AG09309 (cell line): ENCODE measurements at places on chromosomes 4 and X.

DNA sequence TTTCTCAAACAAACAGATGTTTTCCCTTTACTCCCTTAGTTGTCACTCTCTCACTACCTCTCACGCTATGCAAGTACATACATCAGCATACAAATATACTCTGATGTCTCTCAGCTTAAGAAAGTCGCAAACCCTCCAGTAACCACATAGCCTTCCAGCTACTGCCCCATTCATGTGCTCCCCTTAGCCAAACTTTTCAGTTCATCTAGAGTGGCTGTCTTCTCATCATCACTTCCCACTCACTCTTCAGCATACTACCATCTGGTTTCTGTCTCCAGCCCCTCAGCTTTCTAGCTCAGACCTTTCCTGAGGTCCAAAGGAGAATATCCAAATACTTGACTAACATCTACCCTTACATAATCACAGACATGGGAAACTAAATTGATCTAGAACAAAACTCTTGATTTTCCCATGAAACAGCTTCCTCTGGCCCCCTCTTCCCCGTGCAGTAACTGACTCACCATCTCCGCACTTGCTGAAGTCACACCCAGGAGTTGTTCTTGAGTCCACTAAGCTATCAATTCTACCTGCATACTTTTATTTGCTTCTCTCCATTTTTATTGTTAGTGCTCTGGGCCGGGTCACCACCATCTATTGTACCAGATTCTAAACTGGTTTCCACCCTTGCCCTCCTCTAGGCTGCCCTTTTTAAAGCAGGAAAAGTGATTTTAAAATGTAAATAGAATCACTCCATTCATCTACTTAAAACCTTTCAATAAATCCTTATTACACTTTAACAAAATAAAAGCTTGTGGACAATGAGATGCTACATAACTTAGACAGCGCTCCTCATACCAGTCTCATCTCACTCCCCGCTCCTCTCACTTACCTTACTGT lies 57.2 kb downstream of the CASP6 start:
- DNase-seq, result no peak

DNA sequence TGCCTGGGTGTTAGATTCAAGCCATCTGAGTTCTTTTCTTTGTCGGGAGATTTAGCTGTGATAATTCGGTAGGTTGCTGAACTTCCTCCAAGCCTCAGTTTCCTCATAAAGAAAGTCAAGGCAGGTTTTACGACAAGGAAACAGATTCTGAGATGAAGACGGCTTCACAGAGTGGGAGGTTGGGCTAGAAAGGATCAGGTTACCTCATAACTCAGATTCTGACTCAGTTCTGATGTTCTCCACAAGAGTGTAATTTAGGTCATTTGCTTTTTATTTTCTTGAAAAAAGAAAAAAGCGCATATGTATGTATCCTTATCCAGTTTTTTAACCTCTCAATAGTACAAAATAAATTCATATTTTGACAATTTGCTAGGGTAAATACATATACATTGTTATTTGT lies 47.2 kb upstream of the ELOVL6 start:
- no peak for DNase-seq

- no peak for DNase-seq
Observed at GRCh38 chrX:129755779-129756650, 17.2 kb downstream of the XPNPEP2 start.

DNA sequence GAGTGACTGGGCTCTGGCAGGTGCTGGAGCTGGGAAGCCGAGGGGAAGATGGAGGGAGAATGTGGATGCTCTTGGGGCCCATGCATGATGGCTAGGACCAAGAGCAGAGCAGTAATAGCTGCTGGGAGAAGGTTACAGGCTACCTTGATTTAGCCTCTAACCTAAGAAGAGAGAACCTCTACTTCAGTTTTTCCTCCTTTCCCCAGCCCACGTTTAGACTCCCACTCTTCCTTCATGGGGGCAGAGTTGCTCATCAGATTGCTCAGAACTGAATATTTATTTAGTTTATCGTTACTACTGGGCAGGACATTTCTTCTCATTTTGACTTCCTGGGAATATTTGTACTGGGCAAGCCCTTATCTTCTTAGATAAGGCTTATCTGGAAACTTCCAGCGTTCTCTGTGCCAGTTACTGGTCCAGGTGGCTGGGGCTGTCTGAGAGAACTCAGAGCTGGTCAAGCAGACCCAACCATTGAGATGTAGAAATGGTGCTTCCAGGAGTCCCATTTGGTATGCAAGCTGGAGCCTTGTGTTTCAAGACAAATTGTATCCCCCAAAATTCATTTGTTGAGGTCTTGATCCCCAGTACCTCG lies 442.9 kb upstream of the BOD1L1 start:
- no peak for DNase-seq

- DNase-seq, result no peak
Observed at GRCh38 chr4:181770971-181771370, 472.2 kb upstream of the TENM3 start.

GRCh38 chrX:94850811-94851210 lies 1176.8 kb downstream of the FAM133A start:
- no peak for DNase-seq

DNA sequence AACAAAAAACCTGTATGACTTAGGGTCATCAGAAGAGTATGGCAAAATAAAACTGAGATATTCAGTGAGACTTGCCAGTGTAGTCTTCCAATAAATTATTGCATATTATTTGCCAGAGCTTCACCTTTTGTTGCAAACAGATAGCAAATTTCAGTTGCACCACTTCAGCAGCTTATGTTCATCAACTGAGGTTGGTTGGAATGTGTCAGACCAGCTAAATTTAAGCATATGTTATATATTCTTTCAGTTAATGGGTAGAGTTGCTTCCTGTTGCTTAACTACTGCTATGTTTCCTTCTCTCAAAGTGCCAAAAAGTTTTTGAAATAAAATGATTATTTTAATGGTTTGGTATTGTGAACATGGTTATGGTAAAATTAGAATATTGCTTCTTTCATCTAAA lies 61.5 kb downstream of the GALNT7 start:
- no peak for DNase-seq

GRCh38 chrX:23515028-23515427 lies 152.3 kb upstream of the PRDX4 start:
- DNase-seq, result no peak

- DNase-seq, result no peak
Observed at GRCh38 chr4:89254847-89255246, 52.8 kb downstream of the GPRIN3 start.

DNA sequence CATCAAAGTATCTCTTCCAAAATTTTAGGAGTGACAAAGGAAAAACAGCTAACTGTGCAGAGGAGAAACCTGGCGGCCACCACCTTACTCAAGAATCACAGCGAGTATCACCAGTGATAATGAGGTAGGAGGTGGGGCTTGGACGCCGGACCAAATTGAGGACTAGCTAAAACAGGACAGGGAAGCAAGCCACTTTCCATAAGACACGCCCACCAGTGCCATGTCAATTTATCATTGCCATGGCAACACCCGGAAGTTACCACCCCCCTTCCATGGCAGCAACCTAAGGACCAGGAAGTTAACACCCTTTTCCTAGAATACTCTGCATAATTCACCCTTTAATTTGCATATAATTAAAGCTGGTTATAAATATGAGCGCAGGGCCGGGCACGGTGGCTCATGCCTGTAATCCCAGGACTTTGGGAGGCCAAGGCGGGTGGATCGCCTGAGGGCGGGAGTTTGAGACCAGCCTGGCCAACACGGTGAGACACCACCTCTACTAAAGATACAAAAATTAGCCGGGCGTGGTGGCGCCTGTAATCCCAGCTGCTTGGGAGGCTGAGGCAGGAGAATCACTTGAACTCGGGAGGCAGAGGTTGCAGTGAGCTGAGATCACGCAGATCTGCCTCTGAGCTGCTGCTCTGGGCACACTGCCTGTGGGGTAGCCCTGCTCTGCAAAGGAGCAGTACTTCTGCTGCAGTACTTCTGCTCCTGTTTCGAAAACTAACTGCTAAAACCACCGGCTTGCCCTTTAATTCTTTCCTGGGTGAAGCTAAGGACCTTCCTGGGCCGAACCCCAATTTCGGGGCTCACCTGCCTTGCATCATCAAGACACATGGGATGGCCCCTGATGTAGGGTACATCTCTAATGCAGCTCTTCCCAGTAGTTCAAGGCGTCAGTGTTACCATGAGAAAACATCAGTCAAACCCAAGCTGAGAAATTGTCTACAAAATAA lies 116.7 kb downstream of the HMX1 start:
- DNase-seq, result no peak

DNA sequence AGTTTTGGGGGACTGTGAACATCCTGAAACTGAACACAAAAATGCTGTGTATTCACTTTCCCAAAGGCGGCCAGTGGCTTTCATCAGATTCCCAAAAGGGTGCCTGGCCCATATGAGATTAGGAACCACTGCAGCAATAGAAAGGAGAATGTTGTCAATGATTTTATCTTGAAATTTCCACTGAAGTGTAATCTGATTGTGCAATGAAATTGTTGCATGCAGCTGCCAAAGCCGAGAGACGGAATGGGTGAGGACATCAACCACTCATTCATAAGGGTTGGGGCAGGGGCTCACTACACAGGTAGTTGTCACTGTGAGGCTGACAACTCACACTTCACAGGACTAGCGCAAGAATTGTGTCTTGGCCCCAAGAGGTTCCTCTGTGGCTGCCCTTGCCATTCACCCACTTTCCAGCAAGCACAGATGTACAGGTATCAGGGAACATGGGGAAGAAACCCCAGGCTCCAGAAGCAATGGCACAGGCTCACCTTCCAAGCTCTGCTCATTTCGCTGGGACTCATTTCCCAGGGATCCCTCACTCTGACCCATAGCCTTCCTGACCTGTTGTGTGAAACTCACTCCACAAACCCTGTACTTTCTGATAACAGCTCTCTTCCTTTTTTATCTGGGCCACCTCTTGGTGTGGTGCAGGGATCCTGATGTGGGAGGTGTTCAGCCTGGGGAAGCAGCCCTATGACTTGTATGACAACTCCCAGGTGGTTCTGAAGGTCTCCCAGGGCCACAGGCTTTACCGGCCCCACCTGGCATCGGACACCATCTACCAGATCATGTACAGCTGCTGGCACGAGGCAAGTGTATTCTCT lies 48.8 kb downstream of the BMX start:
- DNase-seq, result no peak

GRCh38 chrX:111511477-111511876 lies at the start of gene SERTM2:
SERTM2 (plus strand) TSS chrX:111511645; CDS start chrX:111518858, 7,213 bp downstream.
- DNase-seq, result no peak

- no peak for DNase-seq
Observed at GRCh38 chr4:525660-526059, 26.6 kb downstream of the PIGG start.

DNA sequence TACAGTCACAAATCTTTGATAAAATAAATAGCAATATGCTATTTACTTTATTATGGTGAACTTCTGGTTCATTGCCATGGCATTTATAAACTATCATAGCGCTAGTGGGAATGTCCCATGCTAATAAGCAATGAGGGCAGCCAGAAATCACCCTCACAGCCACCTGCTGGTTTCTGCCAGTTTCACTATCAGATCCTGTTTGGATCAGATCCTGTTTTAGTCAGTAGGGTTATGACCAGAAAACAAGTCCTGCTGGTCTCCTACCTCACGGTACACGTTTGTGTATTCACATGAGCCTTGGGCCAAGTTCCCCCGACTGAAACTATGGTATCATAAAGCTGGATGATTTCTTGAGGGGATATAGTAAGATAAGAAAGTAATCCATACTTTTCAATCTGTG lies 17.7 kb downstream of the FOXR2 start:
- no peak for DNase-seq

GRCh38 chr4:76955182-76955581 lies 5.6 kb downstream of the SEPTIN11 start:
- DNase-seq, result peak; percentile 61

- DNase-seq, result no peak
Observed at GRCh38 chrX:65673857-65674203, 6.4 kb downstream of the MSN start.

- no peak for DNase-seq
Observed at GRCh38 chrX:24020306-24020876, 6.6 kb downstream of the KLHL15 start.

- DNase-seq, result no peak
Observed at GRCh38 chr4:92265021-92265420, 38.7 kb upstream of the GRID2 start.

DNA sequence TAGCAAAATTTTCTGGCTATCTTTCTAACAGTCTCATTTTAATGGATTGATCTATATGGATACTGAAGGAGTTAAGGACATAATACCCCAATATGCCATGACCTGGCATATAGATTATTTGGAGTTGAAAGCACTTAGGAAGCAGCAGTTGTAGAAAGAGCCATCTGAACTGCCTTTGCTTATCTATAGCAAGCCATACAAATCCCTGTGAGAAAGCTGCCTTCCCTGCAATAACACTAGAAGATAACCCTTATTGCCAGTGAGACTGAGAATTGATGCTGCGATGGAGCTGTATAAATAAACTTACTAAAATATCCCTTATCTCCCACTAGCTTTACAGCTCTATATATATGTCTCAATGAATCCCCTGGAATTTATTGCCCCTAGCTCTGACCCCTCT lies 346.3 kb downstream of the TECRL start:
- DNase-seq, result no peak

DNA sequence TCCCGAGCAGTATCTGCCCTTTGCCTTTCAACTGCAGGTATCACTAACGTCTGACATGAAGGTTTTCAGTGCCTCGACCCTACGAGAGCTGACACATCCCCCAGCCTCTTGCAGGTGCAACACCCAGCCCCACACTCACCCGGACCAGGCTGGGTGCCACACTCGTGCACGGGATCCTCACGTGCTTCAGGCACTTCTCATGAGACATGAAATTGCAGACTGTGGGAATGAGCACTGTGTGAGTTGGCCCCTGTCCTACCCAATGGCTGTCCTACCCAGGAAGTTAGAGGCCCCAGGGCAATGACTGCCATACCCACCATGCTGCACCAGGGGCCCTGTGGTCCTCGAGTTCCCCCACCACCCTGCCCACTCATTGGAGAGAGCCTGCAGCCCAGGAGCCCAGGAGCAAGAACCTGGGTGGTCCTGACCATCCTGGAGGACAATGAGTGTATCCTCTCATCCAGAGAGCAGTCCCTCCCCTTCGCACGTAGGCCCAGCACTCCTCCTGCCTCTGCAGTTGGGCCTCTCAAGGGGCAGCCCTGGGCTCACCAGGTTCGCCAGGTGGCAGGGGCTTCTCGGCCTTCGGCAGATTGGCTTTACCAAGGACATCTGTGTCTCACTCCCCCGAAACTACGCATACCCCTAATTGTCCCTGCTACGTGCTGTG lies 2.4 kb downstream of the DGKQ start:
- no peak for DNase-seq

- DNase-seq, result no peak
Observed at GRCh38 chrX:9464435-9465371, at the start of gene TBL1X. TBL1X (plus strand) TSS chrX:9465058; CDS start chrX:9653587, 188,529 bp downstream.
